ENCODE measurements at places on chromosomes 12 and 14.

DNA sequence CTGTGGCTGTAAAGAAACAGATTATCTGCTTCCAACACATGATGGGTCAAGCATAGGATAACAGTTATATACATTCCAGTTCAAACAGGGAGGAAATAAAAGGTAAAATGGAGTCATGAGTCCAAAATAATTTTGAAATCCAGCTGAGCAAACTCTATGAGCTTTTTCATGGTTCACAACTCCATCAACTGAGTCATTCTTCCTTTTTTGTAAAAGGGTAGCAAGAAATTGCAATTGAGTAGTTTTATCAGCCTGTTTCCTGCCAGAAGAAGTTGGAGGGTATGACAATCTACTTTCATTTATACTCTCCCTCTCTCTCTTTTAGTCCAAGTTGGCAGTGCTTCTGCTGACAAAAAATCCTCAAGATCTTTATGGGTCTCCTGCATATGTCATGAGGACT, 95.6 kb downstream of the CPNE8 start:
- no peak for DNase-seq

DNA sequence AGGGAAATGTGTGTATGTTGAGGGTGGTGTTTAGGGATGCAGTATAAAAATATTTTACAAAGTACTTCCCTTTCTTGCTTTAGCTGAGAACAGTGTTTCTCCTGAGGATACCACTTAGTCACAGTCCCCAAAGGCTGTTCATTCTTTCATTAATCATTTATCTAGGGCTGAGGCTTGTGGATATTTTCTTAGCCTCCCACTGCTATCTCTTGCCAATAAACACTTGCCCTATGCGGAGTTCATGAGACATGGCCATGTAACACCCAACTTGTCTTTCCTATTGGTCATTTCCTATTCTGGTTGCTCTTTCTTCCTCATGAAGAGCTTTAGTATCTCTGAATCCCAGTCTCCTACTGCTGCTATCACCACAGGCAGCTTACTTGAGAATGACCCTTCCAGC, 75.1 kb downstream of the ETNK1 start:
- DNase-seq, result no peak

DNA sequence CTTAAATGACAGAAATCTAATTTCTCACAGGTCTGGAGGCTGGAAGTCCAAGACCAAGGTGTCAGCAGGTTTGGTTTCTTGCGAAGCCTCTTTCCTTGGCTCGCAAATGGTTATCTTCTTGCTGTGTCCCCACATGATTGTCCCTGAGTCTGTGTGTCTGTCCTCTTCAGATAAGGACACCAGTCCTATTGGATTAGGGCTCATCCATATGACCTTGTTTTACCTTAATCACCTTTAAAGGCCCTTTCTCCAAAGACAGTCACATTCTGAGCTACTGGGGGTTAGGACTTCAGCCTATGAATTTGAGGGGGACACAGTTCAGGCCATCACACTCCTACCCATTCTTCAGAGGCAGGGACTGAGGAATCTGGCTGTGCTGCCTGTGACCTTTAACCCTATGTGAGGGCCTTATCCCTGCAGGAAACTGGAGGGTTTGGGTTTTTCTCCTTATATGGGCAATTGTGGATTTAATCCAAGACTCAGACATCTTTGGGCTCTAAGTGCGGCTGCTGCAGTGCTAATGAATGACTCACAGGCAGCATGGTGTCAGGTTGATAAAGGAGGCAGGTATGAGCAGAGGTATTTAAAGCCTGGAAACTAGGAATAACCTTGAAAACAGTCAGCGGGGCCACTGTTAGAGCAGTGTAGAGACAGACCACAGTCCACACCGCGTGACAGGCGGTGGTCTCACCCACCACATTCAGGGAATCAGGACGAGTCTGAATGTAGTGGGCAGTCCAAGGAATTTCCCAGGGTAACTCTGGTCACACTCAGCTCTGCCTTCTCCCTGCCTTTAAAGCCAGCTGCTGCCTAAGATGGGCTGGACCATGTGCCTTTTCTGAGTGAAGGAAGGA, 10.2 kb downstream of the TPCN1 start:
- no peak for DNase-seq

GRCh38 chr14:24430143-24430681, 458 bp downstream of the KHNYN start:
- DNase-seq, result no peak

DNA sequence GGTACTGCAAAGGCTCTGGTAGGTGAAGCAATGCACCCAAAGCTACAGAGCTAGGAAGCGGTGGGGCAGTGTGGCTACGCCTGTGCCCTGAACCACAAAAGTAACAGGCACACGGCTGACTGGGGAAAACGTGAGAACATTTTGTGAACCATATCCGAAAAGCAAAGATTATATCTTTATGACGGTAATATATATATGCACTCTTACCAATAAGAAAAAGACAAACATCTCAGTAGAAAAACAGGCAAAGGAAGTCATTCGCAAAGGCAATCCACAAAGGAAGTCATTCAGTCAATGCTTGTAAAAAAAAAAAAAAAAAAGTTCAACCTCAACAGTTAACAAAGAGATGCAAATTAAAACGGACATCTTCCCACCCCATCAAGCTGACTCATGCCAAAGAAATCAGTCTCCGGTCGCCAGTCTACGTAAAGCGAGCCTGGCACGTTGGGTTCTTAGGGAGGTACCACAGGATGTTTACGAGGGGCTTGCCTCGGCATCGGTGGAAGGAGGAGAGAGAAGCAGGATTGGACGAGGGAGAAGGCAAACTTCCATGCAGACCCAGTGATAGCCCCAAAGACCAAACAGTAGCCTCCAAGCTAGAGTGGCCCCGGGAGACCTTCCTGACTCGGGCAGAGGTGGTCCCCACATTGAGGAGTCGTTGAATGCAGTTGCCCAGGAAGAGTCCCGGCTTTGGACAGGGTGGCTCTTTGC, 39.4 kb upstream of the PPP2R5C start:
- DNase-seq, result peak; percentile 92

GRCh38 chr14:35818346-35819115, 7.6 kb upstream of the BRMS1L start:
- peak; percentile 12 for DNase-seq

DNA sequence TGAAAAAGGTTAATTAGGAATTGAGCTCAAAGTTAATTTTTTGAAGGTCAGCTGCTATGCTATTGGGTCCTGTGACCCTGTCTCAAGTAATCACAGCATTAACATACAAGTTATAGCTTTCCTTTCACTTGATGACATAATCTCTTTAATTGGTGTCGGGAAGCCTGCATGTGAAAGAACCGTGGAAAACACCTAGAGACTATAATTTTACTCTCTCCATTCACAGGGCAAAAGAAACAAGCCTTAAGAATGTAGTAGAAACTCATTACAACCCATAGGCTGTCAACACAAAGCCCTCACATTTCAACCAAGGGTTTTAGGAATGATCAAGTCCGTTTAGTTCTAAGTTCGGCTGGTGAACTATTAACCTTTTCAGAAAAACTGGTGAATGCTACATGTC, 104.4 kb downstream of the PPM1A start:
- no peak for DNase-seq

DNA sequence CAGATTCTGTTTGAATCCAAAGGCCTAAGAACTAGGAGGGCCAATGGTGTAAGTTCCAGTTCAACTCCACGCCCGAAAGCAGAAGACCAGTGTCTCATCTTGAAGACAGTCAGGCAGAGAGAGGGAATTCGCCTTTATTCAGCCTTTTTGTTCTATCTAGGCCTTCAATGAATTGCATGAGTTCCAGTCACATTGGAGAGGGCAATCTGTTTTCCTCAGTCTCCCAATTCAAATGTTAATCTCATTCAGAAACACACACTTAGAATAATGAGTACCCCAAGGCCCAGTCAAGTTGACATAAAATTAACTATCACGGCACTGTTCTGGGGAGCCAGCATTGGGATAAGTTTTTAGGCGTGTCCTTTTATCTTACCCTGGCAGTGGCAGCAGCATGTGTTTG, 65.8 kb downstream of the C14orf39 start:
- DNase-seq, result no peak

GRCh38 chr14:65631040-65631439, 218.5 kb downstream of the FUT8 start:
- no peak for DNase-seq

DNA sequence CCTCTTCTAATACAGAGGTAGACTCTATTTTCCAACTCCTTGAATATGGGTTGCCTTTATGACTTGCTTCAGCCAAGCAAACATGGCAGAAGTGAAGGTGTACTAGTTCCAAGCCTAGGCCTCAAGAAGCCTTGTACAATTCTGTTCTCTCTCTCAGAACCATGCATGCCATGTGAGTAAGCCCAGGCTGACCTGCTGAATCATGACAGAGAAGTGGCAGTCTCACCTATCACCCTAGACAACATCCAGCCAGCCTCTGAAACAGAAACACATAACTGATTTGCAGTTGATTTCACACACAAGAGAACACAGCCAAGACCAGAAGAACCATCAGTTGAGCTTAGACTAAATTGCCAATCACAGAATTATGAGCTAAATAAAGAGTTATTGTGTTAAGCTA, 157.2 kb downstream of the GARIN6 start:
- no peak for DNase-seq

GRCh38 chr12:13152281-13152680, 44.2 kb upstream of the EMP1 start:
- DNase-seq, result no peak

- DNase-seq, result no peak
Observed at GRCh38 chr12:29430716-29431044, 49.7 kb upstream of the ERGIC2 start.

DNA sequence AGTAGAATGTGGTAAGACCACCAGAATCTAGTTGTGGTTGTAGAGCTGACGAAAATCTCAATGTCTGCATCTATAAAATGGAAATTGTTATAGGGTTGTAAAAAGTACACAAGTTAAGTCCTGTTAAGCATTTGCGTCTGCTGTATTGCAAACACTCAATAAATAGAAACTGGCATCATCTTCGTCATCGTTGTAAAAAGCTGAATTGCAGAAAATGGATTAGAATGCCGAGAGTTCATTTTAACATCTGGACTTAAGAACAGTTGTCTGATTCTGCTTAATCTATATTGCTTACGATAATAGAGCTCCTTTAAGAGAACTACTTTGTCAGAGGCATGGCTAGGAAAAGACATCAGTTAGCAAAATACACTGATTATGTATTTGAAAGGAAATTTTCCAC, 33.2 kb downstream of the KCNMB4 start:
- DNase-seq, result no peak

DNA sequence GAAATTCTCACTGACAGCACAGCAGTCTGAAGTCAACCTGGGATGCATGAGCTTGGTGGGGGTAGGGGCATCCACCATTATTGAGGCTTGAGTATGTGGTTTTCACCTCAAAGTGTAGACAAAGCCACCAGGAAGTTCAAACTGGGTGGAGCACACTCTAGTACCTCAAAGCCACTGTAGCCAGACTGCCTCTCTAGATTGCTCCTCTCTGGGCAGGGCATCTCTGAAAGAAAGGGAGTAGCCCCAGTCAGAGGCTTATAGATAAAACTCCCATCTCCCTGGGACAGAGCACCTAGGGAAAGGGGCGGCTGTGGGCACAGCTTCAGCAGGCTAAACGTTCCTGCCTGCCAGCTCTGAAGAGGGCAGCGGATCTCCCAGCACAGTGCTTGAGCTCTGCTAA, 143.0 kb downstream of the KITLG start:
- DNase-seq, result no peak

DNA sequence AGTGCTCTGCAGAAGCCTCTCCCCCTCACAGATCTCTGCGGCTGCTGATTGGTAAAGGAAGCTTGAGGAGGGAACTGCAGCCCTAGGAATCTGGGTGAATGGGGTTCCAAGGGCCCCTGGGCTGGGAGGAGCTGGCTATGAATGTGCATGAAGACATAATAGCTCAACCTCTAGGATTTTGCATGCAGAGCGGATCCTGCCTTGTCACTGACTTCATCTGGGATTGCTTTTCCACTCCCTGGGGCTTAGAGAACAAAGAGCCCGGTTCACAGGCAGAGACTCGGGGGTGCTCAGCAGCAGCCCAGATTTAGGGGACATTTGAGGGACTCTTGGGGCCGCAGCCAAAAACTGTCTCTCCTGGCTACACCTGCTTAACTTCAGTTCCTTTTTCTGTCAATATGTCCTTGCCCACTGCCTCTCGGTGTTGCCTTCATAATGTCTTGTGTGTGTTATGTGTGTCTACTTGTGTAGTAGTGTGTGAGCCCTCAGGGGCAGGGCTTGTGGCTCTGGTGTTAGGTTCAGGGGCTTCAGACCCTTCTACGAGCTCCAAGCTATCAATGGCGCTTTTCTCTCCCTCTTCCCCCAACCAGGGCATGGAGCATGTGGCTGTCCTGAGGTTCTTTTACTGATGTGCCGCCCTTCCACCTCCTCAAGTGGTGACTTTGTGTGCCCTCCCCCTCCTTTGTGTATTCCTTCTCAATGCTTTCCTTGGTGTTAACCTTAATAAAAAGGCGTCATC, 1.9 kb downstream of the CCDC184 start:
- DNase-seq, result no peak
